ENCODE measurements at places on chromosomes 5 and 9.
A peak's percentile ranks its signal among the peaks of the same experiment; 100 is the strongest.

- no peak for DNase-seq
Observed at GRCh38 chr5:97041239-97041638, 101.2 kb downstream of the LIX1 start.

DNA sequence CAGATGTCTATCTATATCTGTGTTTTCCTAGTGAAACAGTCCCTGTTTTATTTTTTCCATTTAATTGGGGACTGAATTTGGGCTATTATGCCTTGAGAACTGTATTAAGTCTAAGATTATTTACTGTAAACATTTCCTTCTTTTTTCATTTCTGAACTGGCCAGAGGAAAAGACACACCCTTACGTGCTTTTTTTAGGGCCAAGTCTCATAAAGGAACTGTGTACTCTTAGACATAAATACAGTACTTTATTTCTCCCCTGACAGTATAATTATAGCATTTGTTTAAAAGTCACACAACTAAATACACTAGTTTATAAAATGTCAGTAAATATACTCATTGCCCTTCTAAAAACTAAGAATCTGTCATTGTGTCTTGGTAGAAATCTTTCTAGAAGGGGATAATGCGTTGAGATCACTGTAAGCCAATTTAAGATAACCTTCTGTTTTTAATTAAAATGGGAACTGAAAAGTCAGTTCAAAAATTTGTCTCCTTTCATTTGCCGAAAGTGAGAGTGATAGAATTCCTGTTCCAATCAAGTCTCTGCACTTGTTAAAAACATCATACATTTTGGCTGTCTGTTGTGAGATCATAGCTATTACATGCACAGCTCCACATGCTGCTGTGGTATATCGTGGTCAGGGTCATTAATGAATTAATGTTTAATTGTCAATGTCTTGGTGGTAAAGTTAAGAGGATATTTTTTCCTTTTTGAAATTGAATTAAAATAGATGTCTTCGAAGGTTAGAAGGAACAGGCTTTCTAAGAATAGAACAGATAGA is 132.1 kb downstream of the FOCAD start:
- no peak for DNase-seq

DNA sequence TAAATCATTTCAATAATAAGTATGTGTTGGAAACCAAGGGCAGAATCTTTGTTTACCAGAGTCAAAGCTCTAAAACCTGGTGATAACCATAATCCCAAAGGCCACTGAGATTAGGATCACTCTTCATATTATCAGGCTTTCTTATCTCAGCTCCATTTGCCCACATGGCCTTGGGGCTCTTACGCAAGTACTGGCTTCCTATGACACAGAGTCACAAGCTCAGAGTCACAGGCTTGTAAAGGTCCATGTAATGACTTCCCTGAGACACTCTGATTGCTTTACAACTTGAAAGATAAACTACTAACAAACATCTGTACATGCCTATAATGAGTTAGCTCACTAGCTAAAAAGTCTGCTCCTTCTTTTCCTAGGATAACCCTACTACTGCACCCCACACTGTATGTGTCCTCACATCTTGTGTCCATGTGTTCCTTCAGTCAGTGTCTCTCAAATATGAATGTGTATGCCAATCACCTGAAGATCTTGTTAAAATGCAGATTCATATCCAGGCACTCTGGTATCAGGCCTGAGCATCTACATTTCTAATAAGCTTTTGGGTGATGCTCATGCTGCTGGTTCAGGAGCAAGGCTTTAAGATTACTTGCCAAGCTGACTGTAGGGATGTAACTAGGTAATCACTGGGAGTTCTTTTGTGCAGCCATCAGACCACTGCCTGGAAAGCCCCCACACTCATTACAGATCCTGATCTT is 28.4 kb downstream of the SEMA6A start:
- no peak for DNase-seq

DNA sequence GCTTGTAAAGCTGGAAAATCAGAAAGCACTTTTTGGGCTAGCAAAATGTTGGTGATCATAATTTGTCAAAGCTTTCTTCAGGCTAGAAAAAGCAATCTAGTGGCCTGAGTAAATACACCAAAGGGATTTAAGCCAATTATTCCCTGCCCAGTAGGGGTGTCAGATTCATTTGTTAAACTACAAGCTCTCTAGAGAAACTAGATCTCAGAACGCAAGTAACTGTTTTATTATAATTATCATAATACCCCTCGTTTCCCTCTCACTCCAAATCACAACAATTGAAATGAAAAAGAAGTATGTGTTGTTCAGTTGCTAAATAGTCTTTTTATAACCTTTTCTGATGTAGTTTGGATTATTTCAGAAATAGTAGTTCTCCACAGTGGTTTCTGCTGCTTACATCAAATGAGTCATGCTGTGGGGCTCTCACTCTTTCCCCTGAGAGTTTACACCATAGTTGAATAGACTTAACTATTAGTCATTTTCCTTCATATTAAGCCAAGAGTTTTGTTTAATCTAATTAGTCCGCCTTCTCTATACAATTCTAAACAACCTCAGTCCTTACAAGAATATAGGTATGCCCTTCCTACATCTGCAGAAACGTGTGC is 918.6 kb upstream of the DMAC1 start:
- DNase-seq, result no peak

GRCh38 chr9:121819428-121820231 is 168.2 kb downstream of the DAB2IP start:
- no peak for DNase-seq

DNA sequence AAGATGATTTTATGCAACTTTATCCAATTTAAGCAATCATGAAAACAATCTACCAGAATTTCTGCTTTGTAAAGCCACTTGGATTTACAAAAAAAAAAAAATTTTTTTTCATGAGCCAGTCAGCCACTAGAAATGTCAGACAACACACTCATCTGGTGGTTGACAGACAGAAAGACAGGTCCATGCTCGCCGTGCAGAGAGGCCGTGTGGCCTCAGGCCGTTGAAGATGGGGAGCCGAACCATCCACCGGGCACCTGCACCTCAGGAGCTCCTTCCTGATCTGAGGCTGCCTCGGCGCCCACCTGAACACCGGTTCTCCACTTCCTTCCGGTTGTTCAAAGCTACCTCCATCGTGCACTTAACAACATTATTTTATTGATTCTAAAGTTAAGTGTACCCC is 138.0 kb upstream of the IRX4 start:
- no peak for DNase-seq

GRCh38 chr5:107937651-107938355 is 267.1 kb upstream of the EFNA5 start:
- no peak for DNase-seq

DNA sequence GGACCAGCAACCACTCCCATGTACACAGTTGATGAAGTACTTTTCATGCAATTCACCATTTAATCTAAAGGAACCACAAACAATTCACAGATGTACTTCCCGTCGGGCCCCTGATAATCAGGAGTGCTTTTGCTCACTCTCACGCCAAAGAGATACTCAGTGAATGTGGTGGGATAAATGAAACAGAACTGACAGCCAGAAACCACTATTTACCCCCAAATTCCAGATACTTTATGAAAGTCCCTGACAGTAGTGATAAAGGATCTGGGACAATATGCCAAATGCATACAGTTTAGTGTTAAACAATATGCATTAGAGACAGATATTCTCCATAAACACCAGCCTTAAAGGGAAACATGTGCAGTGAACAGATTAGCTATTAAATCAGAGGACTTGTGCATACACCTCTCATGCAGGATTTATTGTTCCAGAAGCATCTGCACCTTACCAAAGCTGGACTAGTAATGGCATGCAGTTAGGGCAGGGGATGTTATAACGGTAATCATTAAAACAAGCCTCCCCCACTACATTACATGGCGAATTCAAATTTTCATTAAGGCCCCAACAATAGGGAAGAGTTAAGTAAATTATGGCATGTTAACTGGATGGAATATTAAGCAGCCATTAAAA is 74.0 kb upstream of the SLC25A51 start:
- DNase-seq, result no peak

DNA sequence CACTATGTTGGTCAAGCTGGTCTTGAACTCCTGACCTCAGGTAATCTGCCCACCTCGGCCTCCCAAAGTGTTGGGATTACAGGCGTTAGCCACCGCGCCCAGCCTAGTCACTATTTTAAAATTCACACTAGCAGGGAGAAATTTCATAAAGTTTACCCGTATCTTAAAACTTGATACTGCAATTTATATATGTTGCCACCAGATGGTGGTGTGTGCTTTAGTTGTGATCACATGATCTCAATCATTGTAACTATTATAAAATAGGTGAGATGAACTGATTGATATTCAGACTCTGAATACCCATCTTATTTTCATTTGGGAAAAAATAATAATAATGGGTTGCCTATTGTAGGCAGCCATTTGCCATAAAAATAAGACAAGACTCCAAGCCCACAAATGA is 1330.4 kb upstream of the WWC1 start:
- no peak for DNase-seq

- no peak for DNase-seq
Observed at GRCh38 chr5:171481571-171482433, 62.4 kb downstream of the FGF18 start.

DNA sequence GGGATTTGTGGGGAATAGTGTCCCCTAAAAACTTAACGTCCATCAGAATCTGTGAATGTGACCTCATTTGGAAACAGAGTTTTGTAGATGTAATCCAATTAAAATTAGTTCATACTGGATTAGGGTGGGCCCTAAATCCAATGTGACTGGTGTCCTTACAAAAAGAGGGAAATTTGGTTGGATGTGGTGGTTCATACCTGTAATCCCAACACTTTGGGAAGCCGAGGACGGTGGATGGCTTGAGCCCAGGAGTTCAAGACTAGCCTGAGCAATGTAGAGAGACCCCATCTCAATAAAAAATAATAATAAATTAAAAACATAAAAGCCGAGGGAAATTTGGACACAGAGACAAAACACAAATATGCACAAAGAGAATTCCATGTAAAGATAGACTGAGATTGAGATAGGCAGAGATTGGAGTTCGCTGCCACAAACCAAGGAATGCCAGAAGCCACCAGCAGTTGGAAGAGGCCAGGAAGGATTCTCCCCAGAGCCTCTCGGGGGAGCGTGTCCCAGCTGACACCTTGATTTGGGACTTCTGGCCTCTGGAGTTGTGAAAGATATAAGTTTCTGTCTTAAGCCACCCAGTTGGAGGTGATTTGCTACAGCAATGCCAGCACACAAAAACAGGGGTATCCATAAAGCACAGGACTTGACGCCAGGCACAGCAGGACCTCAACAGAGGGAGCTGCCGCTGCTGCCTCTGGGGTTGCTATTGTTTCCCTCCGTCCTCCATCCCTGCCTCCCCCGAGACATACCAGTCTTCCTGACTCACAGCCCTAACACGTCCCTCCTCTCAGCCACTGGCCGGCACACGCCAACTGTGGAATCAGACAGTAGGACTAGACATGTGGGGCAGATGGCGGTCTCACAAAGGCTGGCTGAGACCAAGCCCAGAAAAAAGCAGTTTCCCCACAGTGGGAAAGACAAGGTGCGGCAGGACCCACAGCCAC is 73.8 kb upstream of the IL17B start:
- DNase-seq, result no peak

DNA sequence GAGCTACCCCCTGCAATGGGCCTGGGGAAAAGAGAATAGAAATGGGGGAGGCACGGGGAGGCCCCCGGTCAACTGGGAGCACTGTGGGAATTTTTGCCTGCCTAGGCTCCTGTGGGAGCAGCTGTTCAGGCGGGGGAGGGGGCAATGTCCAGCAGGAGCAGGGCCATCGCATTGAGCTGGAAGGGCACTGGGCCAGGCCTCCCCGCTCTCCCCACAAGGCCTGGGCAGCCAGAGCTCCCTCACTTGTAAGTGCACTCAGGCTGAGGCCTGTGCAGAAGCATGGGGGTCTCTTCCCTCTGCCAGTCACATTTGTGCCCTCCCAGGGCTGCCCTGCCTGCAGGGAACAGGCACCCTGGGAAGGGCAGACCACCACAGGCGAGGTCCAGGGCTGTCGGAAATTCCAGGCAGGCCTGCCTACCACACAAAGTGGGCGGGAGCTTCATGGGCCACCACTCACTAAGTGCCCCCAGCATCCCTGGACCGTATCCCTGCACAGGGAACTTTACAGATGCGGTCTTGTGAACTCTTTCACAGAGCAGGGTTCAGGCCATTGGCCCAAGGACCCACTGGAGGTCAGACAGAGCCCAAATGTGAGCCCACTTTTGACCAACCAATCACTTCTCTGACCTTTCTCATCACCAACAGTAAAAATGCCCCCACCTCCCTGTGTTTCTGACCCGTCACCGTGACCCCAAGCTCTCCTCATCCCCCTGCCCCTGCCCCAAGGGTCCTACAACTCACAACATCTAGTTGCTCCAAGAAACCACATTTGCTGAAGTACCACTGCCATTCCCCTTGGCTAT is 1.0 kb upstream of the CFAP157 start:
- no peak for DNase-seq

- no peak for DNase-seq
Observed at GRCh38 chr5:136808756-136809155, 443.4 kb upstream of the TRPC7 start.

DNA sequence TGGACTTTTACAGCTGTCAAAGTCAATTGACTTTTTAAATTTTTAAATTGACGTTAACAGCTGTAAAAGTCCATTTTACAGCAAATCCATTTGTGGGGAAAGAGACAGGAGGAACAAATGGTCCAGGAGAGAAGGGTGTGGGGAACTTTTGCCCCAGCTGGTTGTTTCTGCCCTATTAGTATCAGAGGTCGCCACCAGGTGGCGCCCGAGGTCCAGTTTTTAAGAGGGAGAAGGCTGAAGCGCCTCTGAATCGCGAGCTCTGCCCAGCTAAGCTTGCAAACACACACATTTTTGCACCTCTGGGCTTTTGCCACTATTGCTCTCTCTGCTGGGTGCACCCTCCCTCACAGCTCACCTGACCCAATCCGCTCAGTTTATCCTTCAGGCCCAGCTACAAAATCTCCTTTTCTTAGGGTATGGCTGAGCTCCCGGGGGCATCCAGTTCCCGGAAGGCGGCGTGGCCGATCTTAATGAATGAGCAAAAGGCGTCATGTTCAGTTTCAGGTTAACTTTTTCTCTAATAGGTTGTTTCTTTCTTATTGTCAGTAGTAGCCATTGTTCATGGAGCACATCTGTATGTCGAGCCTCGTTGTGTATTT is 6.3 kb upstream of the TTLL11 start:
- peak; percentile 82 for DNase-seq

All from activated CD4-positive, alpha-beta T cell treated with anti-CD3 and anti-CD28 coated beads, Interleukin-2, amount 50 U/mL, for 48 hours (primary cell).